Neural crest cell (in vitro differentiated cells): ENCODE measurements at places on chromosomes 5 and 9. TPM values are rescaled to one million over a fixed set of nuclear protein-coding genes. Genes with fewer than 3 reads are reported as not detected.

DNA sequence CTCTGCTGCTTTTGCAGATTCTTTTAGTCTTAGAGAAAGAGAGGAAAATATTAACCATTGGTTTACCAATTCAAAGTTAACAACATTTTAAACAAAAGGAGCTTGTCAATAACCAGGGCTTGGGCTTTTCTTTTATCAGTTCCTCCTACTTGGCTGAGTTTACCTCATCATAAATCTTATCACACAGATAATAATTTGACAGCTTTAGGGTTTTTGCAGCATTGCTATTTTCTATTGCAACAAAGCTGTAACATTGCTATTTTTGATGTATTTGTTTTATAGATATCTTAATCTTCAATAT, 9.8 kb upstream of the ABL1 start:
- DNase-seq: no peak

The IRX1 gene
- total RNA-seq: 24.8 and 26.1 TPM in 2 replicates

DNA sequence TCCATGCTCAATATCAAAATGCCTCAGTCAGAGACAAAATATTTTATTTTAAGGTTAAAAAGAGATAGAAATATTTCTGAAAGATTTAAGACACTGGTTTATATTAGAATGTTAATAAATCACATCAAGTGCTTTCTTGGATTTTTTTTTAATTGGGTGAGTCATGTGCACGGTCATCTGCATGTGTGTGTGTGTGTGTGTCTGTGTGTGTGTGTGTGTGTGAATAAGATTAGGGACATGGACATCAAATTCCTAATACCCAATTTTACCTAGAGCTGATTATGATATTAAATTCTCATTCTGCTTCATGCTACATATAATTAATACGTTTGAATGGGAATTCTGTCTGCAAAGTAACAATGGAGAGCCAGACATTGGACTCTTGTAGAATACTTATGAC, 122.9 kb downstream of the BASP1 start:
- DNase-seq: no peak

GRCh38 chr9:99433095-99433494, 211.0 kb downstream of the SEC61B start:
- DNase-seq: no peak

- no peak for DNase-seq
Observed at GRCh38 chr5:31068287-31068686, 125.2 kb upstream of the CDH6 start.

DNA sequence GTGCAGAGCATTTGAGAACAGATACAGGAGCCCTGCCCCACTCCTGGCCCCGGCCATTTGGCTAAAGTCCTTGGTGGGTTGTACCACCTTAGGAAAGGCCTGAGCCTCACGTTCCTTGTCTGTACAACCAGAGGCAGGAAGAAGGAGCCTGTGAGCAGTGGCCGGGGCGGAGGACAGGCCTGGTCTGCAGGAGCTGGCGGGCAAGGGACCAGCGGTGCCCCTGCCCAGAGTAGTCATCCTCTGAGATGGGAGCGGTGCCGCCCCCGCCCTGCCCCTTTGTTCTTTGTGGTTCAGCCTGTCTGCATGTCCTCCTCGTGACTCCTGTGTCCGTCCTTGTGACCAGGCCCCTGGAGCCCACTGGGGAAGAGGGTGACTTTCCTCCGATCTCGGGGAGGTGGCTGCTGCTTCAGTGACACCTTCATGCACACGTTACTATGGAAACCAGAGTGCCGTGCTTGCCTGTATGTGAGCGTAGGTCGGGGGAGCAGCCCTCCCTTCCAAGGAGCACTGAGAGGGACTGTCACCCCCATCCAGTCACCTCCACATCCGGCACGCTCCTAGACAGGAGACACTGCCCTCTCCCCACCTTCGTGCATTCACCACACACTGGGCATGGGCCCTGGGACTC, 42.9 kb downstream of the UNC5A start:
- no peak for DNase-seq

The PCDHB14 gene
- 5.5 TPM in 2 replicates for total RNA-seq

DNA sequence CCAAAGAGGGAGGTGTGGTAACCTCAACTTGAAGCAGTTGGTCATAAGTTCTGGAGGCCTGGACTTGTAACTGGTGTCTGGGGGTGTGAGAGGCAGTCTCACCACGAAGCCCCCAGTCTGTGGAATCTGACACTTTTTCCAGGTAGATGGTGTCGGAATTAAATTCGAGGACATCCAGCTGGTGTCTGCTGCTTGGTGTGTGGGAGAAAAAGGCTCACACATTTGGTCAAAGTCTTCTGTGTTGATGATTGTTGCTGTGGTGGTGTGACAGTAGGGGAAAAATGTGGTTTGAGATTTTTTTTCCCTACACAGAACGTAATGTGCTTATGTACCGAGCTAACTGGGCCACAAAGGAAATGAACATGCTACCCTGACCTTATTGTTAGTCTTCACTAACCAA, 251.9 kb downstream of the MAT2B start:
- no peak for DNase-seq

DNA sequence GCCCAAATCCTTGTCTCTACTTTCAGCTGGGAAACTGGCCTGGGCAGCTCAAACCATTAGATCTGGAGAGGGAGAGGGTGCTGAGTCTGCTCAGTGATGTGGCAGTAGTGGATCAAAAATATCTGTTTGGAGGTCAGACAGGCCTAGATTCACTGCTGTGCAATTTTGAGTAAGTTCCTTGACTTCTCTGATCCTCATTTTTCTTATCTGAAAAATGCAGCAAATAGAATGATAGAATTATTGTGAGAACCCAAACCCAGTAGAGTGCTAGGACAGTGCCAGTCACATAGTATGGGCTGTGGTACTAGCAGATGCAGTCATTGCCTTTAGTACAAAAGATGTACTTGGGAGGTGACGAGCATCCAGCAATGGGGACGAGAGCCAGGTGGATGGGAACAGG, 50.2 kb downstream of the ARHGEF37 start:
- DNase-seq: no peak

DNA sequence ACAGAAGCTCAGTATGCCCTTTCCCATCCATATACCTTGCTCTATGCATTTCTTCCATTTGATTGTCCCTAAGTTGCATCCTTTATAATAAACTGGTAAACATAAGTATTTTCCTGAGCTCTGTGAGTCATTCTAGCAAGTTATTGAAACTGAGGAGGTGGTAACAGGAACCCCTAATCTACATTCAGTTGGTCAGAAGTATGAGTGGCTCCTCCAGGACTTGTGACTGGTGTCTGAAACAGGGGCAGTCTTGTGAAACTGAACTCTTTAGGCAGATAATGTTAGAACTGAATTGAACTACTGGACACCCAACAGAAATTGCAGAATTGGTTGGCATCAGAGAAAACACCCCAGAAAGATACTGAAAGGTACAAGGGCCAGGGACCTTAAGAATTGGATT, 133.1 kb upstream of the POU5F2 start:
- DNase-seq: no peak

- no peak for DNase-seq
Observed at GRCh38 chr5:124025306-124025845, 513.4 kb downstream of the CSNK1G3 start.

The GPR151 gene
- total RNA-seq: not detected in 2 replicates

GRCh38 chr9:18920141-18921084, 112.6 kb downstream of the SAXO1 start:
- no peak for DNase-seq

DNA sequence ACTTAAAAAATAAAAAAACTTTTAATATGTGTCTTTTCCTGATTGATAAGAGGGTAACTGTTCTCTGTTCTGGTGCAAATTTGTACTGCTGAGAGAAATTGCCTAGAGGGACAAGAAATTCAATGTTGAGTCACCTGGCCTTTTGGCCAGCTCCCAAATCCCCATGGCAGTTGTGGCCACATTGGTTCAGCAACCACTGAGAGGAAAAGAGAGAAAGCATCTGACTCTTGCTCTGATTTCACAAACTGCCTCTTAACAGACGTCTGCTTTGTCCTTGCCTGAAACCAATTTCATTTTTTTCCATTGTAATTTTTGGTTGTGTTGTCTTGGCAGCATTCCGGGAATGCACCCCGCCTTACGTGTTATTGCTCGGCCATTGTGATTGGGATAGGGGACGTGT, 42.4 kb downstream of the NTRK2 start:
- DNase-seq: no peak

- peak; percentile 64 for DNase-seq
Observed at GRCh38 chr9:124011460-124012301, at the start of gene LHX2. TSS of gene LHX2 (plus strand) at chr9:124011768. CDS start at chr9:124012349, 581 bp downstream.

The DNAJC18 gene
- total RNA-seq: 27.9 and 32.5 TPM in 2 replicates

DNA sequence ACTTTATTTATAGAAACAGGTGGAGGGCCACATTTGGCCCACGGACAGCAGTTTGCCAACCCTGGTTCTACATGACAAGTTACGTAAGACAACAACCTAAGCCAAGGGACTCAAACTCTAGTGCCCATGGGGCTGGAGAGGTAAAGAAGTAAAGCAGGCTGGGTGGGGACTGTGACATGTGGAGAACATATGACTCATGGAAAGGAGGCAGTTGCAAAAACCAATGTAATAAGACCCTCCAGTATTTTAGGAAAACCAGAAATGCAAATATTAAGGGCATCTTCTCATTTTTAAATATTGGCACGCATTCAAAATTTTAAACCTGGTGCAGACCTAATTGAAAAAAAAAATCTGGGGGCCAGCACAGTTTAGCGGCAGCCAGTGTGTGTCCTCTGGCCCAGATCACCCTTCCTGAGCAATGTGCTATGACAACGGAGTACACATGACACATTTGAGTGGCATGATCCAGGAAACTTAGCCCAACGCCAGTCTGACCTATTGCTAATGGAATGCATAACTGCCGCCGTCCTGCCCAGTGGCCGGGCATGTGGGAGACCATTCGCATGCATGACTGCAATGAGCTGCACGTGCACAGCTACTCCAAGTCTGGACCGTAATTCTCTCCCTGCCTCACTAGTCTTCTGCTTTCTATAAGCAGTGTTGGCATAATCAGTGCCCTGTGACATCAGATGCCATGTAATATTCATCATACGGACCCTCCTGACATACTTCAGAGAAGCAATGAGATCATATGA, 97.2 kb downstream of the SH3TC2 start:
- DNase-seq: no peak

DNA sequence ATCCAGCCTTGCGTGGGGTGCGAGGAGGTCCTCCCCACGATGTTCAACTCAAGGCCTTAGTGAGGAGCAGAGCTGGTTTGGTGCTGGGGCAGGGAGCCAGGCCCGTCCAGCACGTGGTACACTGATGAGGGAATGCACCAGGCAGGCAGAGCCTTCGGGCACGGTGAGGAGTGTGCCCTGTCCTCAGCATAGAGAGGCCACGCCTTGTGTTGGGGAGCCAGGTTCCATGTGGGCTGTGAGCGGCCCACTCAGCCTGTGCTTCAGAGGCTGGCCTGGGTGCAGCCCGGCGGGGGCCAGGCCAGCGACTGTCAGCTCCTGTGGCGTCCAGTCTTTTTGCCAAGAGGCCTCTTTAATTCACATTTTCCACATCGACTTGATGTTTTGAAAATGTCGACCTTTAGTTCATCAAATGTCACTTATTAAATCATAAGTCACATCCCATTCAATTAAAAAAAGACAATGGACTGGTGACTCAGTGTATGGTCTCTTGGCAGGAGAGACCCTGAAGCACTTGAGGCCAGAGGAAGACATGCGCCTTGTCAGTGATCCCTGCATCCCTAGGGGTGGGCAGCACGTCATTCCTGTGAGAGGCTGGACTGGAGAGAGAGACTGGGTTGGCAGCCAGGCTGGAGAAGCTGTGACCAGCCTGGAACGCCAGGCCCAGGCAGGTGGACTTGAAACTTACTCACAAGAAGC, 21.7 kb downstream of the ERGIC1 start:
- DNase-seq: no peak

GRCh38 chr5:179187681-179188575, 127.8 kb downstream of the ZNF354C start:
- no peak for DNase-seq

- no peak for DNase-seq
Observed at GRCh38 chr5:160462167-160462566, 40.5 kb downstream of the PTTG1 start.

The BTNL8 gene
- total RNA-seq: not detected in 2 replicates

DNA sequence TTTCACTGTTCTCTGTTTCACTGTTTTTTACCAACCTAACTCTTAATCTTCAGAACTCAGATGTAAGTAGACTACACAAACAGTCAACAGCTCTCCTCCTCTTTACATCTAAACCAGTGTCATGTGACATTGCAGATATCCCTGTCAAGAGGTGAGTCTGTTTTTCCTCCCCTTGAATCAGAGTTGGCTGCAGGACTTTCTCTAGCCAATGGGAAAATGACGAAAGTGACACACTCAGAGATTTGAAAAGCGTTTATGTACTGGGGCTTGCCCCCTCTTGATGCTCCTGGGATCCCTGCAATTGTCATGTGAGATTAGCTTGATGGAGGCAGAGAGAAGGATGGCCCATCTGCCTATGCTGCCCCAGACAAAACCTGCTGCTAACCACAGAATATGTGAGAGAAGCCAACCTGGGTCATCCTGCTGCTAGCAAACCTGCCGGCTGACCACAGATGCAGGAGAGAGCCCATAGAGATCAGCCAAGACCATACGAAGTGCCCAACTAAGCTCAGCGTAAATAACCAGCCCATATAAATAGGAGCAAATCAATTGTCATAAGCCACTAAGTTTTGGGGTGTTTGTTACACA, 111.1 kb downstream of the ASTN2 start:
- no peak for DNase-seq

DNA sequence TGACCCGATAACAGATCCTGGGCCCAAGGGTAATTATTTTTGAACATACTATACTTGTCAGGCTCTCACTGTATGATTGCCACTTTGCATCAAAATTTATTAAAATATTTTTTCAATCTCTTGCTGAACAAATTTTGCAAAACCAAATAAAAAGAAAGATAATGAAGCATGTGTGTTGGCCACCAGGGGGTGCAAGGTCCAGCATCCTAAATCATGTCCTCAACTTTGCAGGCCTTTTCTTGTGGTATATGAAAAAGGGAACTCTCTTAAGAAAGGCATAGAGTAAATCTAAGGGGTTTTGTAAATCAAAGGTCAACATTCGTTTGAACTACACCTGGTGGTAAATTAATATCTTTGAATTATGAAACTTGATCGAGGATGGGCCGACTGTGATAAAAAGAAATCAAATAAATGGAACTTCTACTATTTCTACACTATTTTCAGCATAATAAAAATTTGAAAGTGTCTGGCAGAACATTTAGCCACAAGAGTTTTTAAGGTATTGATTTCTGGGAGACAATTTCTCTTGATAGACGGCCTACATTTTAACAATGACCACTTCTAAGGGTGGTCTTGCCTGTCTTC, 676.5 kb downstream of the DMRTA1 start:
- DNase-seq: peak; percentile 23
